T-helper 17 cell (primary cell): ENCODE measurements at places on chromosomes 3 and 15.

DNA sequence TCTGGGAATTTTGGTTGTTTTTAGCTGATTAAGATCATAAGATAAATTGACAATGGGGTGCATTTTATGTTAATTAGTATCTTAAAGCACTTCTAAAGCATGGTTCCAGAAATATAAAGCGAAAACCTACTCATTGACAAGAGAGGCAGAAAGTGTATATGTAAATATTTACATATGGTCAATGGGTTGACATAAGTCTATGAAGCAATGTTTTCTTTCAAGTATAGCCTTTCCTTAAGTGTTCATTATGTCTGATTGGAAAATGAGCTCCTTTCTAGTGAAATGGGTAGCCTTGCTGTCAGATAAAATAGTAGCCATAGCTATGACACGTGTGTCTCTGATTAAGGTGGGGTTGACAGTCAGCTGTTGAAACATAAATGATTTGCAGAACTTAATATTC lies 365.2 kb upstream of the AGTR1 start:
- DNase-seq: no peak

DNA sequence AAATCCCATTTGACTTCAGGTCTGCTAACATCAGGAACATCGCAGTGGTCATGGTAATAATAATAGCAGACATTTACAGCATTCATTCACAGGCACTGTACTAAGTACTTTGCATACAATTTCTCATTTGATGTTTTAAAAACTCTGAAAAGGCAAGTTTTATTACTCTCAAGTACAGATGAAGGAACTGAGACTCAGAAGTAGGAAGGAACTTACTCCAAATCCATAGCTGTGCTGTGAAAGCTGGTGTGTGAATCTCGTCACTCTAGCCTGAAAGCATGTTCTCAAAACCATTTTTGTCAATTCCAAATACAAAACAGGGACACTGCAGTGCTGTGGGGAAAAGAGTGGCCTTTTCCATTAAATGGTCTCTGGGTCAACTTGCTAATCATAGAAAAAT lies 179.9 kb downstream of the FAM43A start:
- DNase-seq: no peak

DNA sequence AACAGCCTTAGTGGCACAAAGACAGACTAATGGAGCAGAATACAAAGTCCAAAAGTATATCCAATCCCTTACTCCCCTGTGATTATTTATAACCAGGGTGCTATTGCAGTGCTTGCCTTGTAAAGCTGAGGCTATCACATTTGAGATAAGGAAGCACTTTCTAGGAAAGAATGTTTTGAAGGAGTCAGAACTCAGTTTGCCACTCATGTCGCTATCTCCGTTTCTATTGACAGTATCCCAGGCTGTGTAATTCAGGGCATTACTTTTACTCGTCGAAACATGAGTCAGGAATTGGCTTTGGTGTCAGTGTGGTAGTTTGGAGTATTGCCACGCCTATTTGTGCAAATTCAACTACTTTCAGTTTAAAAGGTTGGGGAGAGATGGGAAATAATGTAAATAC lies 78.4 kb downstream of the FBXL2 start:
- DNase-seq: no peak

GRCh38 chr3:74119221-74119620 lies 494.5 kb upstream of the PDZRN3 start:
- DNase-seq: no peak
